ENCODE measurements at places on chromosomes 3 and 15. TPM values are rescaled to one million over a fixed set of nuclear protein-coding genes. Genes with fewer than 3 reads are reported as not detected.
A peak's percentile ranks its signal among the peaks of the same experiment; 100 is the strongest.

Gene RAB8B
- 23.4 TPM for polyA plus RNA-seq

- peak; percentile 37 for DNase-seq
These were observed 26.9 kb downstream of the PIERCE2 start for GRCh38 chr15:55434989-55435825.

DNA sequence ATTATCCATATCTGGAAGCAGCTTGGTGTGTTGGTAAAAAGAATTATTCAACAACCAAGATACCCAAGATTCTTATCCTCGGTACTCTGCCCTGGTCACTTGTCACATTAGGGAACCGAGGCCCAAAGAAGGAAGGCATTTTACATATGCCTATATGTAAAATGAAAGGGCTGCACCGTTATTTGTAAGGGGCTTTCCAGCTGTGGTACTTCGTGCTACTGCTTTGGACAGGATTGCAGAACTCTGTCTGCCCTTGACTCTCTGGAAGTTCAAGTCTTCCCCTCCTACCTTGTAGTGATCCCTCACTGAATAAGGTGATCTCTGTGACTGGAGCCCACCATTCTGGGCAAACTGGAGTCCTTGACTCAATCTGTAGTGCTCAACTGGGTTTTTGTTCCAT is 198.9 kb upstream of the TOPAZ1 start:
- no peak for DNase-seq

DNA sequence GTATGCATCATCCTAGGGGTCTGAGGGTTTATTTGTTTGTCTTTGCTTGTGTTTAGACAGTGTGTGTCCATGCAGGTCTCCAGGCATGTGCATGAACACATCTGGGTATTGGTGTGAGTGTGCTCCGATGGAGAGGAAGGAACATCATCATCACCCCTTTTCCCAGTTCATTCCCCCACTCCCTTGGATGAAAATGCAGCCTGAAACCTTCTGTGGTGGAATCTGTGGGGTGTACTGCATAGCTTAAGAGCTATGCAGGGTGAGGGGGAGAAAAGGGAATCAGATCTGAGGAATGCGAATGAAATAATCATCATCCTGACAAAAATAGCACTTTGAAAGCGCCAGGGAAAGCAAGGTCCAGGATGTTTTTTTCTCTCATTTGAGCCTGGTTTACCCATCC is 520.1 kb downstream of the NTRK3 start:
- DNase-seq: peak; percentile 73

DNA sequence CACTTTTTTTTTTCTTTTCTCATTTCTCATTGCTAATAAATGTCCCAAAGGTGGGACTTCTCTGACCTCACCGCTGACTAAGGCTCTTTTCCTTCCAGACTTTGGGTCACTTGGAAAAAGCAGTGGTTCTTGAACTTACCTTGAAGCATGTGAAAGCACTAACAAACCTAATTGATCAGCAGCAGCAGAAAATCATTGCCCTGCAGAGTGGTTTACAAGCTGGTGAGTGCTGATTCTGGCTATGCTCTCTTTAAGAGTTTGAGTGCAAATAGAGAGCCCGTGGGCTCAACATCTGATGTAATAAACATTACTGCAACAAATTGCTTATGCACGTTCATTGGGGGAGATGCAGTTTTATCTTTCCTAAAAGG is 2.0 kb downstream of the BHLHE40 start:
- DNase-seq: peak; percentile 18
